Activated T-helper 1 cell treated with Interleukin-2 at 50 U/mL for 16 hours (primary cell): ENCODE measurements at places on chromosomes 2 and 18.

DNA sequence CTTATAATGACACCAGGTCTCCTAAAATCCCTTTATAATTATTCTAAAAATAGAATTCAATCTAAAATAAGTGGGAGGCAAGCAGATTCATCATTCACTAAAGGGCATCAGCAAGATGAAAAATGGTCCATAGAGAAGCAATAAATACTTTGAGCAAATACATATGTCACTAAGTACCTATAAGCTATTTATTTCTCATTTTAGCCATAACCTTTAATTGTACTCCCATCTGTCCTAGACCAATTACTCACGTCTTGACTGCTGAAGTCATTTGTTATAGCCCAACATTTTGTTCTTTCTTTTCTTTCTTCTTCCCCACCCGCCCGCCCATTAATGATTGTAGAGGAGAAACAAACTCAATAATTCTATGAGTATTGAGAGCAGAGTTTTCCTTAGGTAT lies 105.7 kb downstream of the MAP2 start:
- no peak for DNase-seq

DNA sequence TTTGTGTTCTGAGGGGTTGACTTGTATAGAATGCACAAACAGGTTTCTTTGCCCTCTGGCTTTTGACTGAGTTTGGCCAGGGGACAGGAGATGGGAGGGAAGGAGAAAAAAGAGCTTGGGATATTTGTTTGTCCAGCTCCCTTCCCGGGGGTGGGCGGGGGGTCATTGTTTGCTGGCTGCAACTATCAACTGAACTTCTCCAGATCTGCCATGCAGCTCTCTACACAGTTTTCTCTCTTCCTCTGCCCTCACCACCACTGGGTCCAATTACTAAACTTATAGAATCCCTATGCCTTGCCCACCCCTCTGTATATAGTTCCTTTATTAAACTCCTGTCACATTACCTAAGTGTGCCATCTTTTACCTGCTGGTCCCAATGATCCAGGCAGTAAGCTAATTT lies 32.8 kb upstream of the CHN1 start:
- DNase-seq = no peak

DNA sequence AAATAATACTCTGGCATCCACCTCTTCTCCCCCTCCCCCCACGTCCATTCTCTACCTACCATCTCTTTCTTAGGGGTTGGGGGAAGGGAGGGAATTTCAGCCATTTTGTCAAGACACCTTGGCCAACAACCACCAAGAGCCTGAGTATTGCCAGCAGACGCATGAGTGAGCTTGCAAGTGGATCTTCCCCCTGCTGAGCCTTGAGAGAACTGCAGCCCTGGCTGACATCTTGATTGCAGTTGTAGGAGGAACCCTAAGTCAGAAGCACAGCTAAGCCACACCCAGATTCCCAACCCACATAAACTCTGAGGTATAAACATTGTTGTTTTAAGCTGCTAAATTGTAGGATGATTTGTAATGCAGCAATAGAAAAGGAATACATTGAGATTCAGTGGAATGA lies 165.6 kb downstream of the TMEFF2 start:
- no peak for DNase-seq

- DNase-seq = no peak
Measured at GRCh38 chr2:62265106-62265505, 69.2 kb downstream of the B3GNT2 start.

GRCh38 chr2:140650825-140651224 lies 1480.0 kb downstream of the LRP1B start:
- no peak for DNase-seq

GRCh38 chr18:73613706-73614340 lies 533.8 kb downstream of the FBXO15 start:
- no peak for DNase-seq

DNA sequence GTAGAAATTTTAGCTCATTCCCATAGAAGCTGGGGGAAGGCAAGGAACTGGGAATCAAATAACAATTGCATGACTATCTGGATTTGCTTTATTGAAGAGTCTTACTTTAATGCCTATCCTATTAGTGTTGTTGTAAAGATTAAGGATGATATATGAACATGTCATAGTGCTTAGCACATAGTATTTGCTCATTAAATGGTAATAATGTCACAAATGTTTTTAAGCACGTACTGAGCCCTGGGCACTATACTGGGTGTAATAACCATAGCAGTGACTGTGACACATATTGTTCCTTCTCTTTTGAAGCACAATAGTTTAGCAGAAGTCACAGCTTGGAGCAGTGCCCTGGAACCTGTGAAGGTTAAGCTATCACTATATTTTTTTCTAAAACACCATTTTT lies 47.2 kb upstream of the DTNB start:
- DNase-seq = no peak
